ENCODE measurements at places on chromosomes 7 and 10.
A peak's percentile ranks its signal among the peaks of the same experiment; 100 is the strongest.

DNA sequence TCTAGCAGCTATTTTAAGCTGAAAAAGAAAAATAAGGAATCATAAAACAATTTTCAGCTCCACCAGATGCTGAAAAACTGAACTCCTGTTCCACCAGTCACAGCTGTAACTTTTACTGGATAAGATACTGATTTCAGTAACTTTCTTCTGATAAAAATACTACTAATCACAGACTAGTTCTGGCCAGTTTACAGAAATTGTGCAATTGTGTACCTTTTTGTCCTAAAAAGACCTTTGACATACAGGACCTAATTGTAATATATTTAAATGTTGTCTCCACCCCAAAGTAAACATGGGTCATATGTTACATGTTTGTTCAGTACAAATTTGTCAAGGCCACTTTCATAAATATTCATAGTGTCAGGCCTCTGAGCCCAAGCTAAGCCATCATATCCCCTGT, 27.1 kb upstream of the PIP start:
- no peak for DNase-seq

DNA sequence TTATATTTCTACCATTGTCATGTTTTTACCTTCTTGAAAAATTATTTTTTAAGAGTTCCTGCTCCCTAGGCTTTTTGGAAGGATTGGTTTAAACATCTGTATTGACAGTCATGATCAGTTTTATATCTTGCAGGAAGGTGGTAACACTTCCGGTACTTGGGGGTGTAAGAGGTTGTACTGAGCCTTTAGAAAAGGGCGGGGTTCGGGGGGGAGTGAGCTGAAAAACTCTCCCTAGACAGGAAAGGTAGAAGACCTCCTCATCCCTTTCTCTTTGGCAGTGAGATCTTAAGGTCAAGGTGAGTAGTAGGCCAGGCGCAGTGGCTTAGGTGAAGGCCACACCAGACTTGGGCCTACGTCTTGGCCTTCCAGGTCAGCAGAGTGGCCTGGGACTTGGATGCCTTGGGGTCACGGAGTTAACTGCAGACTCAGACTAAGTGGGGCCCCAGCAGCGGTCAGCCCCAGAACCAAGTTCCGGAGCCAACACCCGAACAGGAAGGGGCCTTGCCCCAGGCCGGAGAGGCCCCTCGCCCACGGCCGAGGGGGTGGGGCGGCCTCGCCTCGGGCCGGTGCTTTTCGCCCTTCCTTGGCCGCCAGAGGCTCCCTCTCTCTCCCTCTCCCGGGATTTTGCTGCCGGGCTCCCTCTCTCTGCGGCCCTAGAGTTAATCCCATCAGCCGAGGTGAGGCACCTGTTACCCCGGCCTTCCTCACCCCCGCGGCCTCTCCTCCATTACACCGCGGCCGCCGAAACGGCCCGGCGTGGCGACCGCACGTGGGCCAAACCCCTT, at the start of gene PPP1R9A:
TSS of gene PPP1R9A (plus strand) at position 569 of the 785 bp plus-strand sequence. CDS start 2,520 bp downstream, outside the sequence.
- DNase-seq = no peak

DNA sequence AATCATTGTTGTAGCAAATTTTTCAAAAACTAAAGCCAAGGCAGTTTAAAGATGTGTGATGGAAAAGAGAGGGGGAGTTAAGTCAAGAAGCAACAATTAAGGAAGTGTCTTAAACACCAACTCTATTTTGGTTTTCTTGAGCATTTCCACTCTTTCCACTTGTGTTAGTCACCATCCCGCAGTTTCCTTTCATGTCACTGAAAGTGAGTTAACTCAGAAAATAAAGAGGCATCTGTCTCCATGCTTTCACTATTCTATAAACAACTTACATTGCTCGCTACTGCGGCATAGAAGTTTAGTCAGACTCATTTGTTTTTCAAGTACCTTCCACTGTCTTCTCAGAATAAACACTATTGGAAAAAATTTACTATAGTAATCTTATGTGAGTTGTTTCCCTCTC, 284.9 kb upstream of the SEMA3D start:
- DNase-seq = no peak

DNA sequence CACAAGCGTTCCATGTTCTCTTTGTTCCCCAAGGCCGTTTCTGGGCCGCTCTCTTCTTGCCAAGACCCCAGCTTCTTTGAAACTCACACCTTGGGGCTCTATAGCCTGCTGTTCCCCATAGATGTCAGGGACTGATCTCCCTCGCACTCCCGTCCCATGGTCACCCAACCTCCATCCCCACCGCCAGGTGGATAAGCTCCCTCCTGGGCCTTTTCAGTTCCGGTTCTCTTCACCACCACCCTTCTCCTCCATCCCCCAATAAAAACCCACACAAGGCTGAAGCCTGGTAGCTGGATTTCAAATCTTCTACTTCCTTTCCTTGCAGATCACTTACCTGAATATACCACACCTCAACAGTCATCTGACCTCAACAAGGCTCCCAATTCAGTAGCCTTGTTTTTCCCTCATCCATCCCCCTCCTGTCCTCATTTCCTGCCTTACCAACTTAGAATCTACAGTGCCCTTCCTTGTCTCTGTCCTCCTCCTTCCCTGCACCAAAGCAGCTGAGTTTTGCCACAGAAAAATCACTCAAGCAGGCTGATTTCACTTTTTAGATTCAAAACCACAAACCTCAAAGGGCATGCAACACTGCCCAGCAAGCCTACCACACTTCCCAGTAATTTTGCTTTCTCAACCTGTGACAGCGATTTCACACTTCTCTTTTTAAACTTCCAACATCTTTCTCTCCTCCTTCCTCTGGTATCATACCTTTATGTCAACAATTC, 7.7 kb downstream of the SLC37A3 start:
- DNase-seq = no peak

GRCh38 chr10:48215486-48216203, 58.9 kb downstream of the FRMPD2 start:
- no peak for DNase-seq

- no peak for DNase-seq
Measured at GRCh38 chr10:21279217-21279575, 246.3 kb downstream of the SKIDA1 start.

DNA sequence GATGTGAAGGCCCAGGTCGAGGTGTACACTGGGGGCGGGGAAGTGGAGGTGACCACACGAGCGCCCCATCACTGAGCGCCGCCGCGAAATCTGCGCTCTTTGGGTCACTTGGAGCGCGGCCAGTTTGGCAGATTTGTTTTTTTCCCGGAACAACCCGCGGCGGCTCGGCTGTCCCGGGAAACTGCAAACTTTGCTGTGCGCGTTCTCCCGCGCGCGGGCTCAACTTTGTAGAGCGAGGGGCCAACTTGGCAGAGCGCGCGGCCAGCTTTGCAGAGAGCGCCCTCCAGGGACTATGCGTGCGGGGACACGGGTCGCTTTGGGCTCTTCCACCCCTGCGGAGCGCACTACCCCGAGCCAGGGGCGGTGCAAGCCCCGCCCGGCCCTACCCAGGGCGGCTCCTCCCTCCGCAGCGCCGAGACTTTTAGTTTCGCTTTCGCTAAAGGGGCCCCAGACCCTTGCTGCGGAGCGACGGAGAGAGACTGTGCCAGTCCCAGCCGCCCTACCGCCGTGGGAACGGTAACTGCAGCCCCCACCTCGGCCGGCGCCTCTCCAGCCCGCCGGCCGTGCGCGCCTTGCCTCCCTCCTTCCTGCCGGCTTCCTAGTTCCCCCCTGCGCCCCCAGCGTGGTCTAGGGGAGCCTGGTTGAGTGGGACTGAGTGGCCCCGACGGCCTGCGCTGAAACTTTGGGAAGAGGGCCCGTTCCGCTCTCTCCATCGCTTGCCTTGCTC, at the start of gene CASP7:
TSS of gene CASP7 (plus strand) at position 450 of the 727 bp plus-strand sequence. CDS start 17,582 bp downstream, outside the sequence.
- peak; percentile 69 for DNase-seq
